T-helper 17 cell (primary cell): ENCODE measurements at places on chromosomes 6 and 20.

DNA sequence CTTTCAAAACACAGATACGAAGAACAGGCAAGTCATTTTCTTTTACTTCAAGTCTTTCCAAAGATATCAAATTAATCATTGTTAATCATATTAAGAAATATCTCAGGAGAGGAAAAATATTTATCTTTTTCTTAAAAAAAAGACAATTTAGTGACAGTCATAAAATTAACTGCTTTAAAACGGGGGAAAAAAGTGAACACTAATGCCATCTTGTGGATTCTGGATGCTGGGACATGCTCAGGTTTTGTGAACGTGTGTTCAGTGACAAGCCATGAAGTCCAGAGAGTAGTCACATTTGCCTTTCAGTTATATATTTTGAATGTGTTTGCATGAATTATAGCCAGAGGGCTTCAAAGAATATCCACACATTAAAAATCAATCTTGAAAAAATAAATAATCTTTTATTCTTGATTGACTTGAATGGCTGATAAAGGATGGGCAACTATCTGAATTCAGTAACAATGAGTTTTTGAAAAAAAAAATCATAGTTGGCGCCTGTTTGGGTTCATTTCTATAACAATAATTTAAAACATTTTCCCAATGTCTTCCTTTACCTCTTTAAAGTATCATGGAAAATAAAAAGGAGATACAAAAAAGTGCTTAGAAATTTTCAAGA, 74.7 kb upstream of the NOX3 start:
- DNase-seq: no peak

DNA sequence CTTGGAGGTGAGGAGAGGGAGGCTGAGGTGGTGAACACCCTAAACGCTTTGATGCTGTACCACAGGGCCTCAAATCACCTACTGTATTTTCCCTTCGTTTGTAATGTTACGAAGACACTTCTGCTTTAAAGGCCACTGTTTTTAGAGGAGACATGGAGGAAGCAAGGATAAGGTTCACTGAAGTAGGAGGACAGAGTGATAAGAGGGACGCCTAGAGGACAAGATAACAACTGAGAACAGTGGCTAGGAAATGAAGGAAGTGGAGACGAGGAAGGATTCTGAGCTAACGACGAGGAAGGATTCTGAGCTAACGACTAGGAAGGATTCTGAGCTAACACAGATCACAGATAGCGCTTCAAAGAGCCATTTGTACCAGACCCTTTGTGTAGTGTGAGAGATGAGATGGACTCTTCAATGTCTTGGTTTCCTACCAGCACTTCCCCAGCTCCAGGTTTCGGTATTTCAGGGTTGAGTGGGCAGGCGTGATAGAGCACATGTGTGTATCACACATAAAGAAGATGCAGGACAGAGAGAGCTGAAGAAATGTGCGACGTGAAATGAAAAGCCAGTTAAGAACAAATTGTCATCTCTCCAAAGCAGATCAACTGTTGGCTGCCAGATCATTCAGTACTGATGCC, 7.5 kb downstream of the SF3B5 start:
- no peak for DNase-seq

GRCh38 chr20:53826597-53827291, 233.1 kb upstream of the ZNF217 start:
- DNase-seq: no peak

DNA sequence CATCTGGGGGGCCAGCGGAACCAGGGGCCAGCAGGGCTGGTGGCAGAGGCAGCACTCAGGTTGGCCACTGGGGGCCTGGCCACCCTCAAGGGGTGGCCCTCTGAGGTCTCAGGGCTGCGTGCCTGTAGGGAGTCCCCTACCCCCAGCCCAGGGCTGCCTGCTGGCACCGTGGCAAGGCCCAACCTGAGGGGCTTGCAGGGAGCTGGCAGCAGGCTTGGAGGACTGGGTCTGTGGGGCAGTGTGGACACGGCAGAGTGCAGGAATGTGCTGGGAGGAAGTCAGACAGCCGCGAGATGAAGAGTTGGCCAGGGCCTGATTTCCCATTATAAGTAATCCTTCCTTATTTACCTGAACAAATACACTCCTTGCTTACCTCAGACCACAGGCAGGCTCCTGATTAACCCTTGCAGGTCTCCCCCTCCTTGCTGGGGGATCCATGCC, at the start of gene SPDEF:
TSS of gene SPDEF (minus strand) at position 299 of the 441 bp plus-strand sequence. CDS start 11,874 bp downstream, outside the sequence.
- DNase-seq: no peak

- DNase-seq: no peak
Measured at GRCh38 chr20:58287638-58288037, 21.9 kb upstream of the RAB22A start.
